ENCODE measurements at places on chromosomes 12 and 14.

GRCh38 chr12:6478416-6478815 is 7.9 kb upstream of the VAMP1 start:
- no peak for DNase-seq

DNA sequence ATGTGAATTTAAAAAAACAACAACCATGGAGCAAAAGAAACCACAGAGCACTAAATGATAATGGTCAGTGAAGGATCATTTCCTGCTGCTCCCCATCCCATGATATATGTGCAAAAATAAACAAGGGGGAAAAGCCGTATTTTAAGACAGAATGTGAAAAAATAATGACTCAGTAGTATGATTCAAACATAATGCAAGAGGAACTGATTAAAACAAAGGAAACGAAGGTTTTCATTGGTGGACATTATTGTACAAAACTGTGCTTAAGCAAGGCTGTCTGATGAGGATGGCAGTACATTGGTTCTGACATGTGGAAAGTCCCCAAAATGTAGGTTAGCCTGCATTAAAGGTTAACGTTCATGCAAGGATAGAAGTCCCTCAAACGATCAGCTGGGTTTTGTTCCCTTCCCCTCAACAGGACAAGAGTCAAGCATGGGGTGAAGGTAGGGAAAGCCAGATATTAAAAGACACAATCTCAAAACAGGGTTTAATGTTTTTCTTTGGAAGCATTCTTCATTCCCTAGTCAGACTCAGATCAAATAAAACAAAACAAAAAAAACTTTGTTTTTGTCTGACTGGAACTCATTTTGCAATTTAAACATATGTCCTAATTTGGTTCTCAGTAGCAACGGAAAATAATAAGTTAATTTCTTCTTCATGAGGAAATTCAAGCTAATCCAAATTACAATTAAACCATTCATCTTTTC is 26.3 kb upstream of the PTGDR start:
- no peak for DNase-seq

- no peak for DNase-seq
Measured at GRCh38 chr14:74955229-74956026, at the start of gene PGF. Gene PGF, minus strand, starts transcription at chr14:74955597. Its CDS starts 355 bp downstream, at chr14:74955242.

DNA sequence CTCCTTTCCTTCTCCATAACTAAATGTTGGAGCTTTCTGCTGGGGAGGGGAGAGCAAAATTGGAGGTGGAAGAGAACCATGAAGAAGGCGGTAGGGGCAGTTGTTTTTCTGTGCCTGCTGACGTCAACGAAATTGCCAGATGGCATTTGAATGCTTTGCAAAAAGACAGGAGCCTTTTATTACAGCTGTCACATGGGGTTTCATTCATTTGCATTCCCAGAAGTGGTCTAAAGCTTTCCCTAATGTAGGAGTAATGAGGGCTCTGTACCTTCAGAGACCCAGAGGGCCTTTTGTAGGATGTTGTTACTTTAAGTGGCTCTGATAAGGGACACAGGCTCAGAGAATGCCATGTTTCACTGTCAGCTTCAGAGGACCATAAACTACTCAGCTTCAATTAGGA is 107.1 kb upstream of the SLCO1C1 start:
- DNase-seq = no peak

DNA sequence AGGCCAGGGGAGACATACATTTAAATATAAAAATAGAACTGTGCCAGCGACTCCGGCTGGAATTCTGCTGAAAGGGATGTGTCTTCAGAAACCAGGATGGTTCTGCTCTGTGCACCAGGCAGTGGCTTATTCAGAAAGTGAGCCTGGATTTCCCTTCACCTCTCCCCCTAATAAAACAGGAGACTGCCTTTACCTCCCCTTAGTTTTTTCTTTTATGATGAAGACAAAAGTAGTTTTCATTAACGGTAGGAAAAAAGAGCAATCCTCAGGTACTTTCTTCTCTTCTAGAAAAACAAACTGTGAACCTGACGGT is 346 bp downstream of the SLC7A8 start:
- DNase-seq = no peak

DNA sequence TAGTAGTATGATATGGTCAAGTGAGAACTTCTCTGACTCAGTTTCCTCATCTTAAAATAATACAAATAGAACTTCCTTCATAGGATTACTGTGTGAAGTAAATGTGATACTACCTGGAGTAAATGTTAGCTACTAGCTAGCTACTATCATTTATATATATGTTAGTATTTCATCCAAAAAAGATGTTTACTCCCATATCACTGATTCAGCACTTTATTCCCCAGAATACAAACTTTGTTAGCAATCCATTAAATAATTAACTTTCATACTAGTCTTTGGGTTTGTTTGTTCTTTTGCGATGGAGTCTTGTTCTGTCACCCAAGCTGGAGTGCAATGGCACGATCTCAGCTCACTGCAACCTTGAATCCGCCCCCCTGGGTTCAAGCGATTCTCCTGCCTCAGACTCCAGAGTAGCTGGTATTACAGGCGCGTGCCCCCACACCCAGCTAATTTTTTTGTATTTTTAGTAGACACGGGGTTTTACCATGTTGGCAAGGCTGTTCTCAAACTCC is 8.4 kb downstream of the SBNO1 start:
- no peak for DNase-seq

DNA sequence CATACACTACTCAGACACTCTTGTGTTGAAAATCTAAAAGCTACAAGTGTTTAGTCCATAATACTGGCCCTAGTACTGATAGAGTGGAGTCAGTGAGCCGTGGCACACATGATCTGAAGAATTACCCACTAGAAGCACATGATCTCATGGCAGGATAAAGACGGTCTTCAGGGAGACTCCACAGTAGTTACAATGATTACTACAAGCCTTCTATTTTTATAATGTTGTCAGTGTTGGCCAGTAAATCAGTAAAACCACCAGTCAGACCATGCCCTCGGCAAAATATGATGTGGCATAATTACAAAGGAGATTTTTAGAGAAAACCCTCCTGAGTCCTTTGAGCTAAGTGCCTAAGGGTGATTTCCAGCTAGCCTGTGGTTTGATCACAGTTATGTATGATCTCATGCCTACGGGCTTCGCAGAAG is 114.9 kb downstream of the PDZRN4 start:
- DNase-seq = no peak

DNA sequence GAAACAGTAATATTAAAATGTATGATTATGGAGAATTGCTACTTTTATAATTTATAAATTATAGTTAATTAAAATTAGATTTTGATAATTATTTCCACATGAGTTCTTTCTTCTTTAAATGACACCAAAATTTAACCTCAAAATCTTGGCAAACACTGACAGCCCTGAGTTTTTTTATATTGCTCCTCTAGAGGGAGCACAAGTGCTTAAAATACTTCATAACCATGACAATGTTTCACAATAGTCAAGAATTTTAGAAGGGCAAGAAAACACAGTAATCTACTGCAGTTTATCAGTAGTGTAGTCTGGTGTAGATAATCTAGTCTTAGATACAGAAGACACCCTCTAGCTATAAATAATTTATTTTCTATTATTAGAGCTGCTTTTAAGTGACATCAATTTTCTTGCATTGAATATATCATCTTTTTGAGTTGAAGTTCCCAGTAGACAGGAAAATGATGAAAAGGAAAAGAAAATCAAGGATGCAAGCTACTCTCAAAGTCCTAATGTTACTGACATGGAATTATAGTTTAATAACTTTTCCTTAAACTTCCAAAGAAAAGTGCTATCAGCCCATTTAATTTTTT is 14.3 kb upstream of the PTGER2 start:
- no peak for DNase-seq

DNA sequence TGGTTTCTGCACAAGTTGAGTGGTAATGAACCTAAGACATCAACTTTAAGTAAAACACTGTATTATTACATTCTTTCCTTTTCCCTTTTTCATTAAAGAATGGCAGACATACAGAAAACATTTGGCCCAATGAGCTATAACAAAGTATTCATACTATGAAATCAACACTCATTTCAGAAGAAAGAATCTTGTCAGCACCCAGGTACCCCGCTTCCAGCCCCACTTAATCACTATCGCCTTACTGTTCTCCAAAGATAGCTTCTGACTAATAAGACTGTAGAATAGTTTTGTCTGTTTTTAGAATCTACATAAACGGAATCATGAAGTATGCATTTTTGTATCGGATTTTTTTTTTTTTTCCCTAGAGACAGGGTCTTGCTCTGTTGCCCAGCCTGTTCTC is 9.5 kb downstream of the CNTN1 start:
- no peak for DNase-seq

DNA sequence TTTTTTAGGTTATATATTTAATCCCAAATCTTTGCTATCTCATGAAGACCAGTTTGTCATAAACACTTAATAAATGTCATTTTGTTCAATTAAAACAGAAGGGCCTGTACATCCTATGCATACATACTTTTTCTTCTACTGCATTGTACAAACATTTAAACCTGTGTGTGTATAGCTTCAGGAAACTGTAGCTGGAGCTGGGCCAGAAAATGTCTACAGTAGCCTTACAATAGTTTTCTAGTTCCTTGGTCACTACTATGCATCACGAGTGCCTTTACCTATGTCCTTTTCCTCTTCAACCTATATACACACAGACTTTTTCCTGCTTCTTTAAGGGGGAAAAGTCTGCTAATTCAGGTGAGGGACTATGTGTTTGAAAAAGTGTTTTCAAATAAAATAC is 302.8 kb downstream of the PAWR start:
- no peak for DNase-seq

GRCh38 chr12:131365821-131366260 is 345.0 kb upstream of the SFSWAP start:
- DNase-seq = no peak

GRCh38 chr12:97063292-97063935 is 156.4 kb downstream of the NEDD1 start:
- DNase-seq = no peak

- DNase-seq = no peak
Measured at GRCh38 chr14:76348898-76349297, 27.0 kb upstream of the ESRRB start.

- DNase-seq = no peak
Measured at GRCh38 chr14:103185051-103186029, 62.1 kb downstream of the TNFAIP2 start.

GRCh38 chr14:32397861-32398640 is 69.0 kb downstream of the AKAP6 start:
- no peak for DNase-seq

- no peak for DNase-seq
Measured at GRCh38 chr14:65187421-65188049, 85.2 kb upstream of the MAX start.

- DNase-seq = no peak
Measured at GRCh38 chr12:65878540-65878939, 54.3 kb downstream of the HMGA2 start.

DNA sequence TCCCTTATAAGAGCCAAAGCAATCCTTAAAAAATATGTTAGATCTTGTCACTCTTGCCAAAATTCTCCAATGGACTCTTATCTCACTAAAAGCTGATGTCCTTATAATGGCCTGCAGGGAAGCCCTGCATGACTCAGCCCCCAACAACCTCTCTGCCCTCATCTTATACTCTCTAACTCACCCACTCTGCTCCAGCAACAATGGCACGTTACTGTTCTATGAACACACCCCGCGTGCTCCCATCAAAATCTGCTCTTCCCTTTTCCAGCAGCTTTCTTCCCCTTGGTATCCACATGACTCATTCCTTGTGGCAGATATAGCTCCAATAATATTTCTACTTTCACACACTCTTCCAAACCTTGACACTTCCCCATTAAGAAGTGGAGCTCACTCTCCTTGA is 108.1 kb downstream of the DENND5B start:
- DNase-seq = no peak

- no peak for DNase-seq
Measured at GRCh38 chr14:21498540-21499526, 12.3 kb downstream of the METTL3 start.

DNA sequence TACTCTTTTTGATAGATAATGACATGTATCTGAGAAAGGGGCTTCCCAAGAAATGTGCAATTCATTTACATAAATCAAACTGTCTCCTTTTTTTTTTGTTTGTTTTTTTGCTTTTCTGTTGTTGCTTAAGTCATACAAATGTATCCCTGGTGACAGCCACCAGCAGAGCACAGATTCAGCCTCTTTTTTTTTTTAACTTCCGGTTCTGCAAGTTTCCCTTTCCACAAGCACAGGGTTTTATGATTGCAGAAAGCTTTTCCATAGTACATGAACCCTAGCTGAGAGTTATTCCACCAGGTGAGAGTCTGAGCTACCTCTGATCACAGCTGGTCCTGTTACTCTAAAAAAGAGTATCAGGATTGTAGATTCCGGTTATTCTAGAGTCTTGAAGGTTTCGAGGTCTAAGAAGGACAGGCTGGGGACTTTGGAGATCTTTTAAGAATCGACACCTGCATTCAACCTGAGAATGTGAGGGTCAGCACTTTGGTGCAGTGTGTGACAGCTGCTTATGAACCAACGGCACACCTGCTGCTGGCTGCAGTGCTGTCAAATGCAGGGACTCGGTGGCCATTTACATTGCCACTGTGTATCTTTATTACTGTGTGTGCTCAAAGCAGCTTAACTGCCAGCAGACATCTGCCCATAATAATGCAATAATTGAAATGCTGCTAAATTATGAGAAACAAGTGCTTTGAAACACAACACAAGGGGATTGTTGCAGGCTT is 551.7 kb downstream of the NRXN3 start:
- DNase-seq = no peak

GRCh38 chr12:124852911-124853427 is 10.7 kb downstream of the SCARB1 start:
- no peak for DNase-seq

DNA sequence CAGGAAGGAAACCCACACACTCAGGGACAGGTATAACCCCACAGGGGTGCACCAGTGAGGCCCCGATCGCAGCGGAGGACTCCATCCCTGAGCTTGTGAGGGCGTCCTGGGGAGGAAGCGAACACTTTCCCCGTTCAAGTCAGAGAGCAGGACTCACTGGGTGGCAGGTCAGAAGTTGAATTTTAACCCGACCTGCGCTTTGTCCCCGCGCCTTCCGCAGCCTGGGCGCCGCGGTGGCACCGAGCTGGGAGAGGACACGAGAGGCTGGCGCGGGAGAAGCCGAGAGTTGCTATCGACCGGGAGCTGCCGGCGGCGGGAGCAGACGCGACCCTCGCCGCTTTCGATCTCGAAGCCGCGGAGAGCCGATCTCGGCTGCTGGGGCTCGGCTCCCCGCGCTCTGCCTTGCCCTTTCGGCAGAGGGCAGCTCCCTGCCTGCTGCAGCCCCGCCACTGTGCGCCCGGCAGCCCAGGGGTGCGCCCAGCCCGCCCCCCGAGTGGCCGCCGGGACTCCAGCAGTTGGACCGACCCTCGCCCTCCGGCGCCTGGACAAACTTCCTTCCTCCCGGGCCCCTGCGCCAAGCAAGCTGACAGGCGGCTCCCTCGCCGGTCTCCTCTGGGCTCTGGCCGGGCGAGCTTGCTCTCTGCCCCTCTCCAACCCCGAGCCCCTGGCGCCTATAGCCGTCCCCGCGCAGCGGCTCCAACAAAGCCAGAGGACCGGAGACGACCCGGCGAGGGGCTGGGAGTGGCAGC is 918 bp downstream of the LIN7A start:
- no peak for DNase-seq

- DNase-seq = no peak
Measured at GRCh38 chr14:88204221-88204620, 118.8 kb downstream of the KCNK10 start.
